ENCODE measurements at places on chromosomes 2 and 18.

DNA sequence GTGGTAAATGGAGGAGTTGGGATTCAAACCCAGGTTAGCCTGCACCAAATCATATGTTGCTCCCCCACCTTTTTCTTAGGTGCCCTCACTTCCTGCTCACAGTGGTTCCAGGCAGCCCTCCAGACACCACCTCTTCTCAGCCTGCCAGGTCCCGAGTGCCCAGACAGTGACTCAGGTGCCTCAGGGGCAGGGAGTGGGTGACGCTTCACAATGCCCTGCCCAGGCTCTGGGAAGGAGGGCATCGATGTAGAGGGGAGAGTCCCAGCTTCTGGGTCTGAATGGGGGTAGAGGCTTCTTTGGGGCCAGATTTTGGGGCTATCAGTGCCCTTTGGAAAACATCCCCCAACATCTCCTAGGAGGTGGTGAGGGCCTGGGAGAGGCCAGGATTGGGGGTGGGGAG, 5.2 kb upstream of the DNAJB2 start:
- DNase-seq: no peak

DNA sequence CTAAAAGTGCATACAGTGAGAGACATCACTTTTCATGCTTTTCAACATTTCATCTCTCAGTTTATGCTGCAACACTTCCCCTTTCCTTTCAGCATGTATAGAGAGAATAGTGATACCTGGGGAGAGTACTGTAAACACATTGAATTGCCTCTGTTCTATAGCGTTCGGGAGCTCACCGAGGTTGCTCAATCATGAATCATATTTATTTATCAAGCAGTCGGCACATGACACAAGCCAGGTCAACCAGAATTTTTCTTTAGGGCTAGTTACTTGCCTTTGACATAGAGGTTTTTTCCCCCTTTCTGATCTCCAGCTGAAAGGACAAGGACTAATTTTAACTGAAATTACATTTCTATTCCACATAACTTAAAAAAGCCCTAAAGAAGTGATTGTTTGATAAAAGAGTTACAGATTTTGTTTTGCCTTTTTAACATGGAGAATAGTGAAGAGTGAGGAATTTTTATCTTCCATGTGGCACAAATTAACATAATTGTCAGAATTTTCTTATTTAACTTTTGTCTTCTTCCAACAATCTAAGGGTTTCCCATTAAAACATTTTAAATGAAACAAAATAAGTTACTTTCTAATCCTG, 690.9 kb upstream of the TMEFF2 start:
- no peak for DNase-seq

DNA sequence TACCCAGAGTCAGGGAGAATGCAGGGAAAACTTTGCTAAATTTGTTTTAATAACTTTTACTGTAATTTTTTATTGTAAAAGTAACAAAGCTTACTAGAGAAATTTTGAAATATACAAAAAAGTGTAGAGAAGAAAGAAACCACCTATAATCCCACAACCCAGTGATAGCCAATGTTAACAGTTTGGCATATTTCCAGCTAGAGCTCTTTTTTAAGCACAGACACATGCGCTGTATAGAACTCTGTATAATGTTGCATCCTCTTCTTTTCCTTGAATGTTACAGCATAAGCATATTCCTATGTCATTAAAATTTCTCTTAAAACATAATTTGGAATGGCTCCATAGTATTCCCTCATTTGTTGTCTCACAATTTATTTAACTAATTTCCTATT, 37.4 kb upstream of the EPAS1 start:
- no peak for DNase-seq

GRCh38 chr2:177296040-177296439, 31.5 kb upstream of the NFE2L2 start:
- no peak for DNase-seq

- DNase-seq: no peak
These were observed 3.8 kb downstream of the PCARE start for GRCh38 chr2:29070526-29070925.

DNA sequence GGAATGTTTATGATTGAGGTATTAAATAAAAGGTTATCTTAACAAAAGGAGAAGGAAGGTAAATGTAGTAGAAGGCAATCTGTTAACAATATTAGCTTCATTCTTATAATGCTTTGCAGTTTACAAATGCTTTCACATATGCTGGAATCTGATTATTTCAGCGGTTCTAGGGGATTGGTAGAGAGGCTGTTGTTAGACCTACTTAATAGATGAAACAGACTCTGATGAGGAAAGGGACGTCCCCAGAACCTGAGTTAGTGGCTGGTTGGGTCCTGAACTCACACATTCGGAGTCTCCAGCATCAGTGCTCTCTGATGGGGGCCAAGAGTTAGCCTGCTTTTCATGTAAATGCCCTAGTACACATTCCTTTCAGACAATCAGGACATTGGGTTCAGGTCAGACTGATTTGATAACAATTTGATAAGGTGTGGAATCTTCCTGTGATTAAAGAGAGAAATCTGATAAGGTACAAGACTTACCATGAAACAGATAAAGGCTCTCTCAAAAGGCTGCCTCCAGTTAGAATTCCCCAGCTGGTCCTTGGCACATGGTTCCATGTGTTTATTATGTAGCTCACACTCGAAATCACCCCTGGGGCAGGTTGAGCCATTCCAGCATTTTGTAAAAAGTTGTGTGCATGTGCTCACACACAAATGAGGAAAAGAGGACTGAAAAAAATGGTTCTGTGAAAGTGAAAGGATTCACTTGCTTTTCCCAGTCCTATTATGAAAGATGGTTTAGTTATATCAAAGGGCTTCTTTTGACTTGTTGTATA, 103.1 kb downstream of the GPD2 start:
- DNase-seq: no peak

DNA sequence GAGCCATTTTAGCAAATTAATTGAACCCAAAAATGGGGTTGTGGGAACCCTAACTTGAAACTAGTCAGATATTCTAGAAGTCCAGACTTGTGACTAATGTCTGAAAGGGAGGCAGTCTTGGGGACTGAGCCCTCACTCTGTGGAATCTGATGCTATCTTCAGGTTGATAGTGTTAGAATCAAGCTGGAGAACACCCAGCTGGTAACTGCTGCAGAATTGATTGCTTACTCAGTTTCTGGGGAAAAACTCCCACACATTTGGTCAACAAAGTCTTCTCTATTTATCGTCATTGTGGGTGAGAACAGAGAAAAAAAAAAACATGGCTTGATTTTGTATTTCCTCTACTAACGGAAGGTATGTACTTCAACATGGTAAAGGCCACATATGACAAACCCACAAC, 1925.8 kb upstream of the CELF4 start:
- no peak for DNase-seq

- no peak for DNase-seq
These were observed 4.0 kb downstream of the MYO5B start for GRCh38 chr18:50190926-50191325.

DNA sequence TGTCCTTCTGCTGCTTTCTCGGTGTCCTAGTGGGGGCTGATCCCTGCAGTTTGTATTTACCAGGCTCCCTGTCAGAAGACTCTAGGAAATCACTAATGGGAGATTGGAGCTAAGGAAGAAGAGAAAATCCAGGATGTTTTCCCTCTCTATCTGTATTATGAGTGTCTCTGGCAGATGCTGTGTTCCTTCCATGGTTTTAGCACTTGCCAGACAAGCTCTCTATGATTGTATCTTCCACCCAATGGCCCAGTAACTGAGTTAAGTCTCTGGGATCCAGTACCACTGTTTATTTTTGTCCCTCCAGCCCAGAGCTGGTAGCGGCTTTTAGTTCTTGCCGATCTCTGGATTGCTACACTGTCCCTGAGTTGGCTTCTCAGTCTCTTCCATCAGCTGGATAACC, 494.8 kb upstream of the SLC39A10 start:
- DNase-seq: no peak

DNA sequence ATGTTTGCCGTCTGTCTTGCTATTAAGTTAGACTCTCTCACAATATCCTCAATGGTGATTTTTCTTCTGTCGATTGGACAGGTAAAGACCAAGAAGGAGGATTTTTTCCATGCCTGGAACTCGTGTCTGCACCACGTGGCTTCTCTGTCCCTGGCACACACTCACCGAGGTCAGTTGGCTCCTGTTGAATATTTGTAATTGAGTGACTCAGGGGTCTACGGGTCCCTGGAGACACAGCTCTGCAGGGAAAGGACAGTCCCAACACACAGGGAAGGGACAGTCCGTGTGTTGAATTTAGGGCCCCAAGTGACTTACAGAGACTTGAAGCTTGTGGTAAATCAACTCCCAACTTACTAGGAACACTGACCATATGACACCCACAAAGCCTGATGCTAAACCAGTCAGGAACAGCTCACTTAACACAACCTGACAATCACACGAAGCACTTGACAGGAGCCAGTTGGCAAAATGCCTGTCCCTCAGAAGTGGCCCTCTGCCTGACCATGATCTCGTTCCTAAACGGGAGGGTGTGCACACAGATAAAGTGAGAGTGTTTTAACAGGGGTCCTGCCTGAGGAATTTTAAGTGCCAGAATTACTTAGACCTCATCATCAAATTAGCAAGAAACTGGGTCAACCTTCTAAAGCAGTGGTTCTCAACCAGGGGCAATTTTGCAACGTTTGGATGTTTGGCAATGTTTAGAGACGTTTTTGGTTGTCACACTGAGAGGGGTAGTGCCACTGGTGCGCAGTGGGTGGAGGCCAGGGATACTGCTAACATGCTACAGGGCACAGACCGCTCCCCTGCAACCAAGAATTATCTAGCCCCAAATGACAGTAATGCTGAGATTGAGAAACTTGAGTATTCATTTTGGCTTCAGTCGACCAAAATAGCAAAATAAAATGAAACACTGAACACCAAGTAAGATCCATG, 88.9 kb upstream of the BCL2L11 start:
- DNase-seq: no peak

- DNase-seq: no peak
These were observed 189.0 kb downstream of the GALNT1 start for GRCh38 chr18:35770376-35771014.

- no peak for DNase-seq
These were observed 58.1 kb upstream of the NCK2 start for GRCh38 chr2:105686588-105686987.
